CD4-positive, alpha-beta T cell treated with Interferon gamma for 1 hour (primary cell): ENCODE measurements at places on chromosomes 11 and 22.

DNA sequence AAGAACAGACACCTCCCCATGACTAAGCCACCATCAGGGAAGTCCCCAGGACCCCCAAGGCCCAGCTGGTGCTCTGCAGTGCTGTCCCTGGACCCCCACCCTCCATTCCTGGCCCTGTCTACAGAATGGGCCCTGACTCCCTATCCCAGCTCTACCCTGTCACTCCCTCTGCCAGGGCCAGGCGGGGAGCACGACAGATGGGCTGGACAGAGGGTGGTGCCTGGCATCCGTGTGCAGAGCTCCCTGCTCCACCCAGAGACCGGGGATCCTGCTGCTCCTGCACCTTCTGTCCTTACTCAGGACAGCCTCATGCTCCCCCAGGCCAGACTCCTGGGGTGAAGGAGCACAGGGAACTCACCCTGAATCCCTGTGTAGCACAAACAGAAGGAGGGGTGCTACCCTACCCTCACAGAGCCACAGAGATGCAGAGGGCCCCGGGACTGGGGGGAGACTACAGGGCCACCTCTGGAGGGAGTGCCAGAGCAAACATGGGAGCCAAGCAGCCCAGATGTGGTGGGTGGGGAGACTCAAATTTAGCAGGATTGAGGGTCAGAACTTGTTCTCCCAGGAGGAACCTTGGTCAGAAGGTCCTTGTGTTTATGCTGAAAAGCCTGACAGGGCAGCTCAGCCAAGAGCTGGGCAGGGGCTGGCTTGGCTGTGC, 2.0 kb downstream of the ARVCF start:
- no peak for DNase-seq

- no peak for DNase-seq
Observed at GRCh38 chr22:42817556-42817955, 39.5 kb downstream of the ARFGAP3 start.

- DNase-seq = no peak
Observed at GRCh38 chr11:107549253-107549953, 16.1 kb downstream of the ALKBH8 start.

- no peak for DNase-seq
Observed at GRCh38 chr11:111774955-111775710, 8.9 kb upstream of the PPP2R1B start.

DNA sequence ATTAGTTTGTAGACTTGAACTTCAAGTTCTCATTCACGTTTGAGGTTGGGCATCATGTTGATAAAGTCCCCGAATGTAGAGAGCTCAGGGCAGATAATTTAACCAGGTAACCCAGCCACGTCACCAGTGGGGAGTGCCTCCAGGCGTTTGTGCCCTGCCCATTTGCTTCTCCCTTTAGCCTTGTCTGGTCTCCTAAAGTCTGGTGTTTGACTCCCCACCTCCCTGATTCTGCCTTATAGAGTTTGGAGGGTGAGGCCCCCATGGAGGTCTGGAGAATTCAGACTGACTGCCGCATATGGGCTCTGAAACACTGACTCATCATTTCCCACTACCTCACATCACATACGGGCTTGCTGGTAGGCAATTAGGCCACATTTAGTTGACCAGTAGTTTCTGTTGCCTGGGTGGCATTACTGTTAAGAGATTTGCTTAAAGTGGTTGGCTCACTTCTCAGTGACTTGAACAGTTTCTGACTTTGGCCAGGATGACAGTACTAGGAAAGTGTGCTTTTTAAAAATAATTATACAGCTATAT, 99.3 kb upstream of the GAL start:
- no peak for DNase-seq

DNA sequence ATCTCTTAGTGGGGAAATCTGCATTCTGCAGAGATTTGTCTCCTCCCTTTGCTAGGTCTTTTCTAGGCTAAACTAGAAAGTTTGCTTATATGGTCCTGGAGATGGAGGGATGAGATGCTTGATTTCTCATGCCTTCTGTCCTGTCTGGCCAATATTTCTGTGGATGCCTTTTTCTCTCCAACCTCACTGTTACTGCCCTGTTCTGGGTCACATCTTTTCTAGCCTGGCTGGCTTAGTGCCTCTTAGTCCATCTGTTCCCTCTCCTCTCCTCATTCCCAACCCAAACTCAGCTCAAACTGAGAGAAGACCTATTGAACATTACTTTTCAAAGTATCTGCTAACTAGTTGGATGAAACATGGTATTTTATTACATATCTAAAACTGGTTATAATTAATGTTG, 62.0 kb downstream of the RRM1 start:
- DNase-seq = no peak

DNA sequence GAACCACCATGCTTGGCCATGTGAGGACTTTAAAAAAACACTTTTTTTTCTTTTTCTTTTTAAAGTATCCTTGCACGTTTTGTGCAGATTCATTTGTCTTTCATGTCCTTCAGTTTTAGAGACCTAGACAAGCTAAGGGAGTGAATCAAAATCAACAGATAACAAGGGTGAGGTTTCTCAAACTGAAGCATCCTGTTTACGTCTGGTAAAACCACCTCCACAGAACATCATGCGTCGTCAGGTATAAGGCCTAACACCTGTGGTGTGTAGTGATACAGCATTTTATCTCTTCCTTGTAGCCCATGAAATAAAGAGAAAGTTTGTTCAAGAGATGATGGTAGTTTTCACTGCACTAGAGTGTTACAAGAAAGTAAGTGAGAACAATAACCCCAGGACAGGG, 26.3 kb upstream of the CSF2RB start:
- no peak for DNase-seq
